ENCODE measurements at places on chromosomes 1 and 21. TPM values are rescaled to one million over a fixed set of nuclear protein-coding genes. Genes with fewer than 3 reads are reported as not detected.

Gene UBXN11
- total RNA-seq, result 33.8 TPM

Gene SLC35F3
- total RNA-seq, result 8.0 TPM

Gene ZBTB48
- 46.6 TPM for total RNA-seq

Gene IVL
- total RNA-seq, result not detected

Gene AMY1B
- total RNA-seq, result not detected

Gene ERRFI1
- 0.66 TPM for total RNA-seq

Gene PALMD
- not detected for total RNA-seq

Gene C1orf122
- 19.9 TPM for total RNA-seq

Gene SDC3
- 0.25 TPM for total RNA-seq

Gene MYBPH
- not detected for total RNA-seq

Gene RUNX3
- total RNA-seq, result 186 TPM

Gene KCNH1
- not detected for total RNA-seq

Gene OR2L8
- total RNA-seq, result not detected

Gene SPRR1A
- total RNA-seq, result not detected

Gene KRTAP21-2
- not detected for total RNA-seq

Gene FBXO44
- total RNA-seq, result 33.2 TPM

Gene CD53
- total RNA-seq, result 581 TPM

Gene OR2L2
- total RNA-seq, result 0.07 TPM

Gene TMPRSS15
- not detected for total RNA-seq

Gene S100A12
- total RNA-seq, result not detected

Gene GJB3
- not detected for total RNA-seq

Gene SON
- total RNA-seq, result 341 TPM

Gene KLHDC7A
- total RNA-seq, result not detected

Gene C1QTNF12
- 1.5 TPM for total RNA-seq

Gene IFNAR1
- total RNA-seq, result 34.7 TPM

Gene SNAP47
- 36.1 TPM for total RNA-seq
